ENCODE measurements at places on chromosomes 3 and 15.

GRCh38 chr15:40470423-40471104, at the start of gene CHST14:
Gene CHST14, plus strand, starts transcription at chr15:40470984. Its CDS starts 230 bp downstream, at chr15:40471214.
- peak; percentile 37 for DNase-seq

GRCh38 chr3:112598731-112599130, 36.9 kb downstream of the SLC35A5 start:
- DNase-seq = no peak

- DNase-seq = no peak
These were observed 80.1 kb downstream of the CCNL1 start for GRCh38 chr3:157079676-157080369.

GRCh38 chr3:142180761-142181362, 31.5 kb upstream of the TFDP2 start:
- no peak for DNase-seq

DNA sequence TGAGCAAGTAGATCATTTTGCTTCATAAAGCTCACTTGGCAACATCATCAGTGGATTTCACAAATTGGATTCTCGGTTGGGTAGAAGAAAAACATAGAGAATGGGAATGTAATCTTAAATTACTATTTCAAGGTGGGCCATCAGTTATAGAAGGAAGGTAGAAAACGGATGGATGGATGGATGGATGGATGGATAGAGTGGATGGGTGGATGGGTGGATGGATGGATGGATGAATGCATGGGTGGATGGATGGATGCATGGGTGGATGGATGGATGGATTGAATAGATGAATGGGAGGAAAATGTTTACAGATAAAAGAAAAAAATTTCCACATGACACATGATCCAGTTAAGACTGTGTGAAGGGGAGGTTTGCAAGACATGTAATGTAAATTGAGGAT, 159.7 kb downstream of the MEX3B start:
- no peak for DNase-seq

- no peak for DNase-seq
These were observed 239.4 kb upstream of the THRB start for GRCh38 chr3:24734019-24734418.

DNA sequence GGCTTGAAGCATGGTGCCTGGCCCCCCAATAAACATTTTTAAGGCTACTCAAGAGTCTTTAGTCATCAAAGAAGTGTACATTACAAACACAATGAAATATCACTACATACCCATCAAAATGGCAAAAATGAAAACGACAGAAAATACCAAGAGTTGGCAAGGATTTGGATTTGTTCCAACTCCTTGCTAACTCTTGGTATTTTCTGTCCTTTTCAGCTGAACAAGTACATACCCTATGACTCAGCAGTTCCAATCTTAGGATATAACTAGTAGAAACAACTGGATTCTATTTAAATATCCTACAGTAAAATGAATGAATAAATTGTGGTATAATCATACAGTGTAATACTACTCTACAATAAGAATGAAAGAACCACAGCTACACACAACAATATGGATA, 25.1 kb upstream of the GABPB1 start:
- no peak for DNase-seq

GRCh38 chr15:63274427-63274826, 3.0 kb upstream of the APH1B start:
- DNase-seq = no peak

GRCh38 chr15:67407786-67408185, 113.1 kb upstream of the C15orf61 start:
- no peak for DNase-seq

DNA sequence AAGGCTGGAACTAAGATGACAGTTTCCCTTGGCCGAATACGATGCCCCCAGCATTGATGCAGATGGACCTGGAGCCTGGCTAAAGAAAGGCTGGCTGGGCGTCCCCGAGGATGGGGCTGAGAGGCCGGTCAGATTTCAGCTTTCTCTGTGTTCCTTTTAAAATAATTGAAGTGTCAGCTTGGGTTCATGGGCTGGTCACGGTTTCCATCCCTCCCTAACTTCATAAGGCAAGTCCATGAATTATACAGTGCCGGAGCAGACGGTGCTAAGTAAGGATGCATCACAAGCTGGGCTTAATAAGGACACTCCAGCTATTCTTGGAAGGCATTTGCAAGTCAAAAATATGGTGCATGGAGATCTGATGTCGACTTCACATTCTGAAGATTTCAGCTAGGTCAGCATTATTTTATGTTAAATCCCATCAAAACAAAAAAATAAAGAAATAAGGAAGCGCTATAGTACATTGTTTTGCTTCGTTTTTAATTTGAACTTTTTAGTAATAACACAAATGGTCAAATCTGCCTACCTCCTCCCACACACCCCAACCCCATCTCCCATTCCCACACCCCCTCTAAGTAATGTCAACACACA, 220.8 kb downstream of the RPLP1 start:
- DNase-seq = no peak

DNA sequence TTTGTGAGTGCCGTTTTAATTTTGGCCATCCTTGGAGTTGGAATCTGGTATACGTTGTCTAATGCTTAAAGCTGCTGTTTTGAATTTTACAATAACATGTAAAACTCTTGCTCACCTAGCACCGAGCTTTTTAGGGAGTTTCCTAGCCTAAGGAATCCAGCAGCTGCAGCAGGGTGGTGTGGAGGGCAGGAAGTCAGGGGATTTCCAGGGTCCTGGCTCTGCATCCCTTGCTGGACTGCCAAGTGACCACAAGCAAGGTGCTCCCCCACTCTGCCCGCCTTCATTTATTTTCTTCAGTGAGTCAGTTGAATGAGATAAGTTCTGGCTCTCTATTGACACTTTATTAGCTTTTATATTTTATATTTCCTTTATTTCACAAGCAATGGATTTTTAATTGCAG, 113.7 kb downstream of the ATG7 start:
- no peak for DNase-seq

DNA sequence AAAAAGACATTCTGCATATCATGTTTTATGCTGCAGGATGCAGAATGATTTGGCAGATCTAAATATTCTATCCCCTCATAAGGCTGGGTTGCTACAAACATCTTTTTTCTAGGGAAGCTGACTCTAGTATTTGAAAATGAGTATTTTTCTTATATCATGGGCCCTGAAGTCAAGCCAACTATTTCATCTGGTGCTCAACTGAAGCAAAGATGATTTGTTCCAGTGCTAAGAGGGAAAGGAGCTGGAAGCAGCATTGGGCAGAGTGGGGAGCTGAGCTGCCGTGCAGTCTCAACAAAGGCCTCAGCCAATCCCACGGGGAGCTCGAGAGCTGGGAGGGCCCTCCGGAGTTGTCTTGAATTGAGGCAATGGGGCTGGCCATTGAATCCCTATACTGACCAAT, 155.3 kb upstream of the SLCO3A1 start:
- DNase-seq = no peak

- DNase-seq = no peak
These were observed 222.4 kb upstream of the LRIG1 start for GRCh38 chr3:66723231-66723630.
